Activated CD8-positive, alpha-beta T cell treated with anti-CD3 and anti-CD28 coated beads for 36 hours (primary cell): ENCODE measurements at places on chromosomes 2 and 18. TPM values are rescaled to one million over a fixed set of nuclear protein-coding genes. Genes with fewer than 3 reads are reported as not detected.

GRCh38 chr18:37853706-37854105 is 288.1 kb upstream of the CELF4 start:
- DNase-seq = no peak

DNA sequence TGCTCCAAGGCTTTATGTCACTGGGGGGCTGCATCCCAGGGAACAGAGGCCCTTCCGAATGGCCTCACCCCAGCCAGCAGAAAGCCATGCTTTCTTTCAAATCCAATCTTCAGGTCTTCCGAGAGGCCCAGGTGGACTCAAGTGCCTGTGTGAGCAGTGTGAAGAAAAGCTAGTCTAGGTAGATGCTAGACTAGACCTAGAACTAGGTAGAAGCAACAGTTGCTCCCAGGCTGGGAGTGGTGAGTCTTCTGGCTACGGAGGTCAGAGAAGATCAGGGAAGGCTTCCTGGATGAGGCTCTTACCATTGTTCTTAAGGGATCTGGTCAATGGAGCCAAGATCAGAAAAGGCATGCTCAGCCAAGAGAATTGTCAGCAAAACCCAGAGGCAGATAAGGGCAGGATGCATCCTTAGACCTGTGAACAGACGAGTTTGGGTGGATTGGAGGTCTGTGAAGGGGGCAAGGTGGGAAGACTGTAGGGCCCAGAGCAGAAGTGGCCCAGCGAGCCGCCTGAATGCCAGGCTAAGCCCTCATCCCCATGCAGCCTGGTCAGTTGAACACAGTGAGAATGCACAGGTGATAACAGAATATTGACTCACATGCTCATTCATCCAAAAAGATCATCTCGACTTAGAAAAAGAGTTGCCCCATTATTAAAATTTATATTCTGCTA is 110.8 kb downstream of the SMAD7 start:
- DNase-seq = no peak

GRCh38 chr2:15449556-15450236 is 111.4 kb downstream of the NBAS start:
- DNase-seq = no peak

DNA sequence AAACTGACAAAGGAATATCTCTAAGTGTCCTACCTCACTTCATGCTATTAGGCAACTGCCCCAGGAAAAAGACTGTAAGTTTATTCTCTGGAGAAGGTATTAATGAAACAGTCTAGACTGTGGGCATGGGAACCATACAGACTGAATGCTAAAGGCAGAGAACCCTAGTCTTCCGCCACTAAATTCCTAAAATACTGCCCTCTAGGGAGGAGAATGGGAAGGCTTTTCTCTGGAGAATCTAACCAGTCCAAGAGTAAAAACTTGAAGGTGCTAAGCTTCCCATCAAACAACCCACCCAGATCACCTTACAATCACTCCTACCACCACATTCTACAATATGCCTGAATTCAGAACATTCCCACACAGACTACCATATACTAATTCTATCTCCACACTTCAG is 3.4 kb downstream of the SRBD1 start:
- DNase-seq = no peak

- DNase-seq = no peak
These were observed 6.3 kb upstream of the SPP2 start for GRCh38 chr2:234044157-234044556.

- no peak for DNase-seq
These were observed 138.9 kb downstream of the MREG start for GRCh38 chr2:215874418-215874817.

DNA sequence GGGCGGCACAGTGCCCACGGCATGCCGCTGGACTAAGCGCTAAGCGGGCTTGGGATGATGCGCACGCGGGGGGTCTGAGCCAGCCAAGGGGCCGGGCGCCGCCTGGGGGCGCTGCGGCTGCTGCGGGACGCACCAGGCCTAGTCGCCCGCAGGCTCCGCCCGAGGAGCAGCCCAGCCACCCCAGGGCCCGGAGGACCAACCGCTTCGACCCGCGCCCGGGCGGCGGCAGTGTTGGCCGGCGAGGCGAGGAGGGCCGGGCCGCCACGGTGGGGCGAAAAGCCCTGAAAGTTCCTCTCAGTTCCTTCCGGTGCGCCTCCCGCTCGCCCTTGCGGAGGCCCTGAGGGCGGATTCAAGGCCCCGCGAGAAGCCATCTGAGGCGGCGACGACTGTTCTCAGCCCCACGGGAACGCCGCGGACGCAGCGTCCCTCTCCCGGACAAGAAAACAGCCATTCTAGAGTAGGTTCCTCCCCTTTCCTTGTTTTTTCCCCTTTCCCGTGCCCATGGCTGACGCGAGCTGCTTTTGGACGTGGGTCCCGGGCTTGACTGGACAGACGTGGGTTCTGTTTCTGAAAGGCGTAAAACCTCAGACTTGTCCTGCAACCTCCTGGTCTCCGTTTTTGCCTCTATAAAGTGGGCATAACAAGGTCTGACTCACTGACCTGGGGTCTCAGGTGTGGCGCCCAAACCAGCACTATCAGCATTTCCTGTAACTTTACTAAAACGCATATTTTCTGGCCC is at the start of gene ANKAR:
Gene ANKAR, plus strand, starts transcription at position 297 of the 739 bp plus-strand sequence. CDS start 1,821 bp downstream, outside the sequence.
- DNase-seq = peak; percentile 82

DNA sequence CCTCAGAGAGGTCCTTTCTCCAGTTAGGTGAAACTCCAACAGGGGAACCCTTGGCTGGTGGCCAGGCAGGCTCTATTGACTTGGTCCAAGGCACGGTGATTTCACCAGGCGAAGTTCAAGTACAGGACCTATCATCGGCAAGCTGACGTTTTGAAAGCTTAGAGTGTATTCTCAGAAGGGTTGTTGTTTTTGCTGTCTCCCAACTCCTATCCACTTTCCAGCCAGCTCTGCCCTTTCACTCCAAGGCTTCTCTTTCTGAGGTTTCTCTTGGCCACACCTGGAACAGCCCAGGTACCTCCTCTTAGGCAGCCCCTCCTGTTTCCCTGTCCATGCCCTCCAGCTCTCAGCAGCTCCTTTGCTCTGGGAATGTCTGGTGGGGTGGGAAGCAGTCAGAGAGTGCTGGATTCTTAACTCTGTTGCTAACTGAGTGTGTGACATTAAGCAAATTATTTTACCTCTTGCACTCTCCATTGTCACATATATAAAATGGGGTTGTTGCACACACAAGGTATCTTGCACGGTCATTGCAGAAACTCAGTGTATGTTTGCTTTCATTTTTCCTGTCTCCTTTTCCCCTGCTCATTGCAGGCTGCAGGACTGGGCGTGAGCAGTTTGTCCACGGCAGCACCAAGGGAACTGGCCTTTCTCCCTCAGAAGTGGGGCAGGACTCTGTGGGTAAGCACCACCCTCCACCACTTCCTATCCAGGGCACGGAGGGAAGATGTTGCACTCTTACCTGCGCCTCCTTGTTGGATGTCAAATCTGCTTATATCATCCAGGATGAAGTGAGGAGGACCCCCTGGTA is 30.2 kb downstream of the CAPN13 start:
- no peak for DNase-seq

DNA sequence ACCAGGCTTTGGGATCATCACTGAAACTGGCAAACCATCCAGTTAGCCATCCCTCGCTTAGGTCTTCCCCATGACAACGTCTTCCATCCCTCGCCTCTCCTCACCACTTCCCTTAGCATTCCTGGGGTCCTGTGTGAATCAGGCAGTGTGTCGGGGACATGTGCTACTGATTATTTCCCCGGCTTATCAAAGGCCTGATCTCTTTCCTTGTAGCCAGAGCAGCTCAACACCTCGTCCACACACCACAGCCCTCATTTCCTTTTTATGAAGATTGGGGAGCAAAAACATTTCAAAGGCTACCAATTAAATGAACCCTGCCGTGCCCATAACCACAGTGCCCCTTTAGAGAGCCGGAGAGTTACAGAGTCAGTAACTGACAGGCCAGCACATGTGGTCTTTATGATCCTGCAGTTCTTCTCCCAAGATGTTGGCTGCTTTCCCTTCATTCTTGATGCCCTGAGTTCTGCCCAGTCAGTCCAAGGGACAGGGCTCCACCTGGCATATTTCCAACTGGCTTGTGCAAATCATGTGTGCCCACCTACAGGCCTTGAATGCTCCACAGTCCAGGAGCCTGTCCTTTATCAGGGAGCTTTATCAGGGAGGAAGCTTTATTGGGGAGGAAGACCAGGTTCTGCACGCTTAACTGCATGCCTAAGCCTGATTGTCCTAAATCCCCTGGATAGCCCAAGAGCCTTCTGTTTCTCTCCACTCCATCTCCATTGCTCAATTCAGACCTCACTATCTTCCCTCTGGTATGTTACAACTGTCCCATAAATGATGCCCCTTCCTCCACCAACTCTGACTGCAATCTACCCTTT is 343.1 kb downstream of the CYRIA start:
- no peak for DNase-seq

GRCh38 chr2:68420254-68420910 is 46.7 kb downstream of the FBXO48 start:
- DNase-seq = no peak

DNA sequence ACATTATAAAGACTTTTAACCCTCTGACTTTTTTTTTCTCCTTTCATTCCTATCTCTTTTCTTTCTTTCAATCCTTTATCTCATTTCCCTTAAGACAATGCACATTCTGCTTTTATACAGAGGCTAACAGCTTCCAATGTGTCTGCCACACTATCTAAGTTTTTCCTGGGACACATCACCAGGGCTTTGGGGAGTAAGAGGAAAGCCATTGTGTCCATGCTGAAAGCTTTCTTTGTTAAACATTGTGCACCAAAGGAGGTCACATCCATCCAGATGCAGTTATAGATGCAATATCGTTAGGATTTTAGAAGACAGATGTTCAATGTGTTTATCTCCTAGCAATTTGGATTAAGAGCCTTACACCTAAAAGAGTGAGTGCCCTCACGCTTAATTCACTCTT is 534.1 kb downstream of the CNTNAP5 start:
- DNase-seq = no peak

- DNase-seq = no peak
These were observed 113.6 kb downstream of the METTL8 start for GRCh38 chr2:171320208-171320621.

DNA sequence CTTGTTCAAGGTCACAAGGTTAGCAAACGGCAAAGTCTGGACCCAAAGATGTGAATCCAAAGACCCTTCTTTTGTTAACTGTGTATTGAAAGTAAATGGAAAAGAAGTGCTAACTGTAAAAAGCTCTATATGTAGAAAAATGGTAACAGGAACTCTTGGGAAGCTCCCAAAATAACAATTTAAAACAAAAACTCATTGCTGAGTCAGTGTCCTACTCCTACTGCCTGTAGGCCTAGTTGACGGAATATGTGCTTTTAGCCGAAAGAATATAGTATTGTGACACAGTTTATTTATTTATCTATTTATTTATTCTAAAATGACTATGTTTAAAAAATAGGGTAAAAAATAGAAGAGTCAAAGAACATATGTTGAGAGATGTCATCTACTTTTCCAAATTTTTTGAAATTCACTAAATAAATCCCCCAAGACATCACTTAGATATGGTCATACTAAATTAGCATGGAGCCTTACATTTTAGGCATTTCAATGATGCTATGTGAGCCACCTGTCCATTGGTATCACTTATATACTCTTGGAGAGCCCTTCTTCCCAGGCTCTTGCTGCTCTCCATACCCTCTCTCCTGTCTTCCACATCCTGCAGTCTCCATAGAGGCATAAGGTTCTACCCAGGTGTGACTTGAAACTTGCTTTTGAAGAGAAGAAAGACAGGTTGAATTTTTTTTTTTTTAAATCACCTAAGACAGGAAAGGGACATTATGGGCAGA is 13.7 kb downstream of the COL5A2 start:
- no peak for DNase-seq

DNA sequence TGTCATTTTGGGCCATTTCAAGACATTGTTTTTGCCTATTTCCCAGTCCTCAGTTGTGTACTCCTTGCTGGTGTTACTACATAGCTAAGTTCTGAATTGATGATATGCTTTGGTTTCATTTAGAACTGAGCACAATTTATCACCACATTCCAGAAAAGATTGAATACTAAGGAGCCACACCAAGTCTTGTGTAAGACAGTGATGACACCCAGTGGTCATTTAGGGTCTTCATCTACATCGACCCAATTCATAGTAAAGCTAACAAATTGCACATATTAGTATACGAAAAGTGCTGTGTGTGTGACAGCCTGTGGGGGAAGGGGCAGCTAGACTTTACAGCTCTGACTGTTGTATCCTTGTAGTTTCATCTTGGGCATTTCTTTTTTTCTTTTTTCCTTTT is 10.9 kb upstream of the DLX2 start:
- no peak for DNase-seq

- DNase-seq = no peak
These were observed 104.8 kb downstream of the SP100 start for GRCh38 chr2:230520875-230521155.

- DNase-seq = peak; percentile 85
These were observed 10.5 kb upstream of the MTERF4 start for GRCh38 chr2:241112592-241112991.

GRCh38 chr18:3451989-3452749 is 2.2 kb downstream of the TGIF1 start:
- peak; percentile 52 for DNase-seq

DNA sequence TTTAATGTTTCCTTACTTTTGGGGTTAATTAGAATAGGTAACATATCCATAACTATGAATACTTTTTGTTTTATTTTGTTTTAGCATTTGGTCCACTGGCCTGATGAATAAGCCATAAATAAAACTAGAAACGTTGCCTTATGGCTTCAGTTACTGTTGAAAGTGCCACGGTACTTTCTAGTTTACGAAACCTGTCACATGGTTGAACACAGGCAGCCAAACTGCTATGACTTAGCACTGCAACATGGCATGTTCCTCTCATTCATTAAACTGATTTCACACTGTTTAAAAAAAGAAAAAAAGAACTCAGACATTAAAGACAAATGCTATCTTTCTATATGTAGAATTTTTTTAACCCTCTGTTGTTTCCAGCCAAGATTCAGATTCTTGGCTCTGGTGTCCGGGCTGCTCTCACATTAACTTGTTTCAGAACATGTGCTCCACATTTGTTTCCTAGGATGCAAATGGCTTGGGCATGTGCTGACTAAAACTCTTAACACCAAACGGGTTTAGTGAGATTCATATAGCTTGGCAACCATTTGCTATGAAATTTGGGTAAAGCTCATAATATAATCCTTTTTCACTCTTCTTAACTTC is 323.9 kb upstream of the RND3 start:
- no peak for DNase-seq

GRCh38 chr2:29293830-29294438 is 178.7 kb downstream of the CLIP4 start:
- peak; percentile 42 for DNase-seq

GRCh38 chr2:44004735-44005602 is 9.2 kb upstream of the LRPPRC start:
- DNase-seq = no peak

GRCh38 chr2:37414470-37414949 is 70.1 kb downstream of the QPCT start:
- DNase-seq = no peak

GRCh38 chr2:28810384-28811285 is at the start of gene SPDYA:
TSS of gene SPDYA (plus strand) at chr2:28810834. CDS start at chr2:28816015, 5,181 bp downstream.
- DNase-seq = peak; percentile 83

GRCh38 chr2:44638649-44639048 is 276.9 kb downstream of the CAMKMT start:
- DNase-seq = no peak

The GAD1 gene
- 2.5 TPM for total RNA-seq

The FSIP2 gene
- not detected for total RNA-seq

The ANKRD23 gene
- 5.7 TPM for total RNA-seq

The ADAM23 gene
- 0.54 TPM for total RNA-seq

The DPYSL5 gene
- total RNA-seq = not detected

The ABHD1 gene
- total RNA-seq = 0.36 TPM

The SAG gene
- total RNA-seq = not detected

The GPR45 gene
- not detected for total RNA-seq

The HEATR5B gene
- total RNA-seq = 18.2 TPM
